ENCODE measurements at places on chromosomes 2 and 18.

DNA sequence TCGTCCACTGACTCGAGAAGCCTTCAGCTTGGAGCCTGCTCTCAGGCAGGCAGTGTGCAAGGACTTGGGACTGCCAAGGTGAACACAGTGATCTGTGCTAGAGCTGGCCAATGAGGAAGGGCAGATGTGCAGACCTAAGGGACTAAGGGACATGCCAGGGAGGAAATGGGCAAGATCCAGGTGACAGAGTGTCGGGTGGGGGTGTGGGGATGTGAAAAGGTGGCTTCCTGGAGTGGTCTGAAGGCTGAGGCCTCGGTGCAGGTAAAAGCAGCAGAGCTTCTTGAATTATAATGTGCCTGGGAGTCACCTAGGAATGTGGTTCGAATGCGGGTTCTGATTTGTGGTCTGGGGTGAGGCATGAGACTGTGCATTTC is 42.0 kb downstream of the STEAP3 start:
- no peak for DNase-seq

- DNase-seq = no peak
These were observed 28.7 kb downstream of the IKZF2 start for GRCh38 chr2:213122725-213123124.

DNA sequence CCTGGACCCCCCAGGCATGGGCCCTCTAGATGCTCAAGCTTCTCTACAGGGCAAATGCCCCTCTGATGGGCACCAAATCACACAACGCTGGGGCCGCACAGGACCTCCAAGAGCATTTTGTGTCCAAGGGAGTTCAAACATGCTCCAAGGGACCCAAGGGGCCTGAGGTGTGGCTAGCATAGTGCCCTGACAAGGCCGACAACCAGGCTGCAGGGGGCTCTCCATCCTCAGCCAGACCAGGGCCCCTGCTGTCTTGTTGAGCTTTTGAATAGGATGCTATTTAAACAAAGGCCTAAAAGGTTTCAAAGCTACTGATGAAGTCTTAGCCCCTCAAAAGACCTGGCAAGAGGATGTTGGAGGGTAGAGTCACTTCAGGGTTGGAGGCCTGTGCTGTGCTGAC is 33.1 kb downstream of the EN1 start:
- DNase-seq = no peak

DNA sequence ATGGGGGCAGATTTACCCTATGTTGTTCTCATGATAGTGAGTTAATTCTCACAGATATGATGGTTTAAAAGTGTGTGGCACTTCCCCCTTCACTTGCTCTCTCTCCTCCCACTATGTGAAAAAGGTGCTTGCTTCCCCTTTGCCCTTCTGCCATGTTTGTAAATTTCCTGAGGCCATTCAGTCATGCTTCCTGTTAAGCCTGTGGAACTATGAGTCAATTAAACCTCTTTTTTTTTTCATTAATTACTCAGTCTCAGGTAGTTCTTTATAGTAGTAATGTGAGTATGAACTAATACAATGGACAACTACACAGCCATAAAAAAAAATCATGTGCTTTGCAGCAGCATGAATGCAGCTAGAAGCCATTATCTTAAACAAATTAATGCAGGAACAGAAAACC is 118.5 kb downstream of the CALCRL start:
- DNase-seq = peak; percentile 56

DNA sequence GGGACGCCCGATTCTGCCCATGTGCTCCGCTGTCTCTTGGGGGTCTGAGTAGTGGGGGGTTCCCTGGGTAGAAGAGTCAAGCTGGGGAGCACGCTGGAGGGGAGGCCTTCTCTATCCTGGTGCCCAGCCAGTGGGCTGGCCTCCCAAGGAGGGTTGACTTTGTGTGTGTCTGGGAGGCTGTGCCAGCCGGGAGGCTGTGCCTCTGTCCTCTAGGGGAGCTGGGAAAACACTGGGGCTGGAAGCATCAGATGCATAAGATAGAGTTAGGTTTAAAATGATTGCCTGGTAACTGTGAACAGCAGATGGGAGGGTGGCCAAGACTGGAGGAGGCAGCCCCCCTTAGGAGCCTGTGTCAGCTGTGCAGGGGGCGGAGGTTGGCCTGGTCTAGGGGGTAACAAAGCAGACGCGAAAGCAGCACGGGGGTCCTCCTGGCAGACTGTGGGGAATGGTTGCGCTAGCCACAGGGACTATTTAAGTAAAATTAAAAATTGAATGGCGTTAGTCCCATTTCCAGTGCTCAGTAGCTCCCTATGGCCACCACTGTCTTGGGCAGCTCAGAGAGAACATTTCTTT is 1.3 kb downstream of the ING5 start:
- DNase-seq = no peak

DNA sequence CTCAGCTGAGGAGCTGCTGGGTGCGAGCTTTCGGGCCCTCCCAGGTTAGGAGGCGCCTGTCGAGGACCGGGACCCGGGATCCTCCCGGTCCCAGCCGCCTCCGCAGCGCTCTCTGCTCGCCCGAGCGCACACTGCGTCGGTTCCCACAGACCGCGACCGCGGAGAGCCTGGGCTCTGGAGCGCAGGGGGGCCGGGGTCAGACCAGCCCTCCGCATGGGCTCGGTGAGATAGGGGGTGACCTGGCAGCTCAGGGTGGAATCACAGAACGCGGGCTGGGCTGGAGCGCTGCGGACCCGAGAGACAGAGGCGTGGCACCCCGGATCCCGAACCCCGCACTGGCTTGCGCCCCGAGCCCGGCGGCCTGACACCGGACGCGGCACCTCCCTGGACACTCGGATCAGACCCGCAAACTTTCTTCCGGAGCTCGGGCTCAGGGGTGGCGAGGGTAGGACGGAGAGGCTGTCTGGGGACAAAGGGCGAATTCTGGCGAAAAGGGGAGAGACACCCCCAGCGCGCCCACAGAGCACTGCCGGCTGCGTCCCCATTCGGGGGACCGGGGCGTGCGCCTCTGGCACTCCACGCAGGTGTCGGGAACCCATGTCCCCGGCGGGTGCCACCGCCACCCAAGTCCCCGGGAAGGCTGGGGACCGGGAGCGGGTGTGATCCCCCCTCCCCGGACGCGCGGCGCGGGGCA is 612 bp downstream of the DIPK1C start:
- DNase-seq = no peak

DNA sequence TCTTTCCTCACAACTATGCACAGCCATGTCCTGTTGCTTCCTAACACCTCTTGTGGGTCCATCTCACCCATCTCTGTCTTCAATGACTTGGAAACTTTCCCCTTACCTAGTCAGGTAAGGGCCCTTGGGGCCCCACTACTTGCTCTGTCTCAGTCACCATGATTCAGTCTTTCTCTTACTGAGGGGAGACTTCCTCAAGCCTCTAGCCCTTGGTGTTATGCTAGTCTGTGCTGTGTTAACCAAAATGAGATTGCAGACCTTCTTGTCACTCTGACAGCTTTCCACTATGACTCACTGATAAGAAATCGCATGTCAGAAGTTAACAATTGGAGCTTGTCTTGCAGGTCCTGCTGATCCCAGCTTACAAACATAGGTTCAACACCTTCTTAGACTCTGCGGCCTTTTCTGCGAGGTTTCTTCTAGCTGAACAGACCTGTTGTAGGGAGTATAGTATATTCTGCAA is 65.3 kb downstream of the WDR75 start:
- peak; percentile 7 for DNase-seq

DNA sequence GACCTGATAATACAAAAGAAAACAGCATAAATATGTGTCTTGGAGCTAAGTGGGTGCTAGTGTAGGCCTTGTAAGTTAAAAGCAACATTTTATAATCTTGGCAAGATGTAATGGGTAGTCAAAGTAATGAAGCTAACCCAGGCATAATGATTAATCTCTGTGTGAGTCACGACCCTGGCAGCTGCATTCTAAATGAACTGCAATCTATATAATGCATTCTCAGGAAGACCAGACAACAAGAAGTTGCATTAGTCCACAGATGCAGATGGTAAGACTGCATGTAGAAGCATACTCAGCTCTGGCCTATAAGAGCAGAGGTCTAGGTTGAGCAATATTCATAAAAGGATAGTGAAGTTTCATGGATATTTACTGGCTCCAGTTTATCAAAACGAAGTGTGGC is 85.6 kb upstream of the ETAA1 start:
- peak; percentile 7 for DNase-seq

DNA sequence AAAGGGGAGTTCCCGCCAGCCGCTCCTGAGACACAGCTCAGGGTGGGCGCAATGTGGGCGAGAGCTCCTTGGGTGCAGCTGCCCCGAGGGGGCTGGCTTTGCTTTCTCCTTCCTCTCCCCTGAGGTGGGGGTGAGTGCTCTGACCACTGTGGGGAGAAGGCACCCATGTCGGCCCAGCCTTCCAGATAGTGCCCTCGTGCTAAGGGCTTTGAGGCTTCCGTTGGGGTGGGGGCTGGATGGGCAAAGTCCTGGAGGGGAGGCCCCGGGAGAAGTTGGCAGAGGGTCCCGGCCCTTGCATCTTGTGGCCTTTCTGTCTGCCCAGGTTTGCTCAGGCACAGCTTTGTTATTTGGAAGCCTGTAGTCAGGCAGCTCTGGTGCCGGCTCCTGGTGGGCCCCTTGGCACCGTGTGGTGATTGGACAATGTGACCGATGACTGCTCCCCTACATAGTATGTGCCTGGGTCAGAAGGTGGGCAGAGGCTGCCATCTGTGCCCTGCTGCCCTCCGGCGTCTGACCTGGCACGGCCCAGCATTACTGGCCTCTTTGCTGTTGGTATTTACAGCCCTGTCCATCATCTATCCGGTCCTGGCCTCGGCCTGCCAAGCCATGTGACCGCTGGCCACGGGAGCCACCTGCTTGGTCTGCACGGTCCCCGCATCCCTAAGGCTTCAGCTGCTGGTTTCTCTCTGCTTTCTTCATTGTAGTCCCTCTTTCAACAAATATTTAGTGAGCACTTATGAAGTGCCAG is 50.8 kb downstream of the TWIST2 start:
- no peak for DNase-seq

DNA sequence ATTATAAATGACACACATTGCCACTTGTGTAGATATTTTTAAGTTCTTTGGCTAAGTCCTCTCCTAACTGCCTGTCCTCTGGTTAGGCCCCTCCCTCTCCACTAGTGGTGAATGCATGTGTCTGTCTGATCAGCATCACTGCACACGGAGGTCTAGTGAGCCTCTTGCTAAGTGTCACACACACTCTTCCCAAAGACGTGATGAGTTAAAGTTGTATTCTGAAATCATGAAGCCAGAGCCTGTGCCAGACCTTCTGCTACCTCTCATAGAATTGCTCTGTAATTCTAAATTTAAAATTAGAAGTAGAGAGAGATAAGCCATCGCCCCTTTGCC is 41.3 kb downstream of the RALB start:
- DNase-seq = no peak

GRCh38 chr2:238121511-238122286 is 16.8 kb upstream of the KLHL30 start:
- DNase-seq = no peak

- no peak for DNase-seq
These were observed 210.6 kb downstream of the CAMKMT start for GRCh38 chr2:44572196-44572900.

- DNase-seq = no peak
These were observed 170.3 kb upstream of the CXCR4 start for GRCh38 chr2:136288249-136288648.

All from kidney capillary endothelial cell (primary cell).